ENCODE measurements at places on chromosomes 4 and X. TPM values are rescaled to one million over a fixed set of nuclear protein-coding genes. Genes with fewer than 3 reads are reported as not detected.

SPATA18 gene
- polyA plus RNA-seq = not detected

DCAF4L1 gene
- polyA plus RNA-seq = 0.04 TPM

TKTL2 gene
- polyA plus RNA-seq = not detected

CTSO gene
- 12.8 TPM for polyA plus RNA-seq

SLC7A11 gene
- polyA plus RNA-seq = 5.0 TPM

MGARP gene
- 9.5 TPM for polyA plus RNA-seq

NEUROG2 gene
- not detected for polyA plus RNA-seq

NXF2B gene
- polyA plus RNA-seq = not detected

DUSP9 gene
- not detected for polyA plus RNA-seq

MND1 gene
- not detected for polyA plus RNA-seq

CT45A1 gene
- polyA plus RNA-seq = not detected

SPANXN3 gene
- polyA plus RNA-seq = not detected

CTAG1B gene
- polyA plus RNA-seq = not detected
